ENCODE measurements at places on chromosomes 13 and 19.

GRCh38 chr19:55669418-55670279 is 5.4 kb upstream of the EPN1 start:
- DNase-seq, result no peak

DNA sequence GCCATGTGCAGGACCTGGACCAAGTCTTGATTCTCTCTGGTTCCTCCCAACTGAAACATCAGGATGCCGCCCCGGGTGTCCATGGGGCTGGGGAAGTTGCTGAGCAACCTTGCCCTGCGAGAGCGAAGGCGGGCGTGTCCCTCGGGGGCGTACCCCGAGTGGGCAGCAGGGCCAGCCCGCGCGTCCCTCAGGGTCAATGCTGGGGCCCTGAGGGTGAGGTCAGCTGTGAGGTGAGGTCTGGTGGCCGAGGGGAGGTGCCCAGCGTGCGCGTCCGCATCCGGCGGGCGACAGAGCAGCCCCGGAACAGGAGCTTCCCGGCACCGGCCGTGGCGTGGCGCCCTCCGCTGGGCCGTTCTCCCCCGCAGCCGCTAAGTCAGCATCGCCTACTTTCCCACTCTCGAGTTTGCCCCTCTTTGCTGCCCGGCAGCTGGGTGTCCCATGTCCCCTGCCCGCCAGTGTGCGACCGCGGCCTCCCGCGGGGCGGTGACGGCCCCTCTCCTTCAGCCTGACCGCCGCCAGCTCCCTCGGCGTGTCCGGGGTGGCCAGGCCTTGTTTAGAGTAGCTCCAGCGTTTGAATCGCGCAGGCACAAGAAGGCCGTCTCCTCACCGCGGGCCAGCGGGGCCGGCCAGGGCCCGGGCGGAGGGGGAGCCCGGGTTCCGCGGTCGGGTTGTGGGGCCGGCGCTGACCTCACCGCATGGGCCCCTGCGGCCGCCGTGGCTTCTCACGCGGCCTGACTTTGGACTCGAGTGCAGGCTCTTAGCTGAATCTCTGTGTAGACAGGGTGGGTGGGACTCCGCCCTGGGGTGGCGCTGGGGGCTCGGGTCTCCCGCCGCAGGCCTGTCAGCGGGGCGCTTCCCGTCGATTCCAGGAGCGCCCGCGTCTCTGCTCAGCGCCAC is 33.0 kb downstream of the GJA3 start:
- DNase-seq, result no peak

GRCh38 chr13:26051231-26051656 is 572 bp downstream of the SHISA2 start:
- DNase-seq, result no peak

DNA sequence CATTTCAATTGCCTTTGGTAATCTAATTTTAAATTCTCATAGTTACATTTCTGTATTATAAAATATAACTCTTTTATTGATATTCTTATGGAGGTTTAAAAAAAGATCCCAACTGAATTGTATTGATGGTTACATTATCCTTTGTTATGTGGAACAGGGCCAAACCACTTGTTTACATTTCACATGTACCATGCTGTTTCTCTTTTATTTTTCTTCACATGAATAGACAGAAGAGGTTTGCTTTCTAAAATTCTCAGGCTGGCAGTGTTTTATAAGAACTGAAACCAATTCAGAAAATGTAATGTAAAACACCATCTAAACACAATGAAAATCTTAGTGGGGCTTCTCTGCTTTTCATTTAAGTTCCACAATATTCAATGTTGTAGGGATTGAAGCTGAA is 122.5 kb downstream of the GPC5 start:
- DNase-seq, result no peak

GRCh38 chr13:42377640-42378382 is 105.9 kb downstream of the AKAP11 start:
- DNase-seq, result peak; percentile 68

GRCh38 chr19:1237027-1237659 is 662 bp downstream of the CBARP start:
- no peak for DNase-seq

DNA sequence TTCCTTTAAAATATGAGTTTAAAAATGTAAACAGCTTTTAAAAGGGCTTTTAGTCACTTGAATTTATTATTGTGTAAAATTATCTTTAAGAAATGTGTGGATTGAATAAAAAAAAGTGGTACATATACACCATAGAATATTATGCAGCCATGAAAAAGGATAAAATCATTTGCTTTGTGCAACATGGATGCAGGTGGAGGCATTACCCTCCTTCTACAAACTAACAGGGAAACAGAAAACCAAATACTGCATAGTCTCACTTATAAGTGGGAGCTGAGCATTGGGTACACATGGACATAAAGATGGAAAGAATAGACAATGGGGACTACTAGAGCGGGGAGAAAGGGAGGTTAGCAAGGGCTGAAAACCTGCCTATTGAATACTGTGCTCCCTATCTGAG is 999.3 kb downstream of the SLITRK5 start:
- no peak for DNase-seq

GRCh38 chr19:33332248-33332647 is 29.9 kb upstream of the CEBPA start:
- no peak for DNase-seq

- DNase-seq, result no peak
Measured at GRCh38 chr19:6150289-6150688, 14.8 kb downstream of the ACSBG2 start.

DNA sequence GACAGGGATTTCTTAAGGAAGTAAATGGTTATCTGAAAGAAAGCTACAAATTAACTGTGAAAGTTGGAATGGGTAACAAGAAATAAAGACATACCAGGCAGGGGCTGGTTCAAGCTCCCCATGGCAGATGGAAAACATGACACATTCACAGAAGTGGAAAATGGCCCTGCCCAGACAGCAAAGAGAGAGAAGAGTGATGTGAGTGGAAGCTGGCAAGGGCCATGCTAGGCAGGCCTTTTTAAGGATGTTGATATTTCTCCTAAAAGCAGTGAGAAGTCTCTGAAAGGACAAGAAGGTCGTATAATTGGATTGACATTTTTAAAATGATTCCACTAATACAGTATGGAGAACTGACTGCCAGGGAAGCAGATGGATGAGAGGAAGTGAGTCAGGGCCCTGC is 3.3 kb upstream of the FFAR2 start:
- DNase-seq, result no peak

DNA sequence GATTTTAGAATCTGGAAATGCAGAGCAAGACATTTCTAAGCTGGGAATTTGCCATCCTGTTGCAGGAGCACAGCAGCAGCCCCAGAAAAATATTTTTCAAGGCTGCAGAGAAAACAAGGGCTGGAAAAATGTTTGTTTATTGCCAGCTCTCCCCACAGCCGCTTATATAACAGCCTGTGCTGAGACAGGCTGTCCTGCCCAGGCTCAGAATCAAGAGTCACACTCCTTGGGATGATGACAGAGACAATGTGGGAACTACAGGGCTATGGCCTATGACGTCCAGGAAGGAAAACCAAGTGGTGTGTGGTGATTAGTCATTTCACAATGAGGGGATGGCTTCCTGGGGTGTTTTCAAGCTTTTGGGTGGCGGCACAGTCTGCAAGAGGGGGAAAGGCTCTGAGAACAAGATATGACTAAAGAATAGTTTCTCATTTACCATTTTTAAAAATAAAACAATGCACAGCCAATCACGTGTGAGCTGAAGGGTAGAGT is 136.3 kb upstream of the SERP2 start:
- DNase-seq, result no peak

DNA sequence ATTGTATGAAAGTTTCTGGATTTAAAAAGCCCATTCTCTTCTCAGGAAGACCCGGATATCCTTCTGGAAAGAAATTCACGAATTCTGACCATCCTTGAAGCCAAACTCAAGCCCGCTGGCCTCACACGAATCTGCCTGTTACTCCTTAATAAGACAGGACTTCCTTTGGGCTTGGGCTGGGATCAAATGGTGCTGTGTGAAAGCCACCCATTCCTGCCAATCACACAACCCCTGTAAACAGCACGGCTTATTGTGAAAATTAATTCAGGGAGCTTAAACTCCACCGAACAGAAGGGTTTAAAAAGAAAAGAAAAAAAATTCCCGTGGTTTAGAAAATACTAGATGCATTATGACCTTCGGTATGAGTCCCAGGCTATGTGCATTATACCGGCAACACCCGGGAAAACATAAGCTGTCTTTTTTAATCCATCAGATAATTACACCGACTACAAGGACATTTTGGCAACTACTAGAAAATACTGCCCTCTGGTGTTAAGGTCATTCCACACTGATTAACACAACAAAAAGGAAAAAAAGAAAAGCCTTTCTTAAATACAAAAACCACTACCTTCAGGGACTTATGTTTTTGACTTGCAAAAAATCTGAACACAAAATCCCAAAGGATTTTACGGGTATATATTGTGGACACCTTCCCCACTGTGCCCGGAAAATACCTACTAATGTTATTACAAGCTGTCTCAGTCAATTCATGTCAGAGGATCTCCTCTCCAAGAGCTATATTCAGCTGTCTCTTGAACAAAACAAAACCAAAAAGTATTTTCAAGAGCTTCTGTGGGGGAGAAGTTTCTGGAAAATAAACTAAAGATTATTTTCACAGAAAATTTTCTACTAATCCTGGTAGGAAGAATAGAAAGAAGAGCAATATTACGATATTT is 76.0 kb upstream of the LSM14A start:
- peak; percentile 42 for DNase-seq

GRCh38 chr13:95741584-95742563 is 64.9 kb downstream of the DNAJC3 start:
- DNase-seq, result no peak

GRCh38 chr13:107743983-107744382 is 471.4 kb downstream of the LIG4 start:
- DNase-seq, result no peak

DNA sequence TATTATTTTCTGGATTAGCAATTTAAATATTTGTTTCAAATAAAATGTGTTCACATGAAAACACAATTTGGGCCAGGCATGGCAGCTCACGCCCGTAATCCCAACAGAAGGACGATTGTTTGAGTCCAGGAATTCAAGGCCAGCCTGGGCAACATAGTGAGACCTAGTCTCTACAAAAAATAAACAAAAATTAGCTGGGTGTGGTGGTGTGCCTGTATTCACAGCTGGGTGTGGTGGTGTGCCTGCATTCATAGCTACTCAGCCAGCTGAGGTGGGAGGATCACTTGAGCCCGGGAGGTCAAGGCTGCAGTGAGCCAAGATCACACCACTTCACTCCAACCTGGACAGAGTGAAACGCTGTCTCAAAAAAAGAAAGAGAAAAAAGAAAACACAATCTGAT is 46.4 kb downstream of the KPNA3 start:
- DNase-seq, result no peak

DNA sequence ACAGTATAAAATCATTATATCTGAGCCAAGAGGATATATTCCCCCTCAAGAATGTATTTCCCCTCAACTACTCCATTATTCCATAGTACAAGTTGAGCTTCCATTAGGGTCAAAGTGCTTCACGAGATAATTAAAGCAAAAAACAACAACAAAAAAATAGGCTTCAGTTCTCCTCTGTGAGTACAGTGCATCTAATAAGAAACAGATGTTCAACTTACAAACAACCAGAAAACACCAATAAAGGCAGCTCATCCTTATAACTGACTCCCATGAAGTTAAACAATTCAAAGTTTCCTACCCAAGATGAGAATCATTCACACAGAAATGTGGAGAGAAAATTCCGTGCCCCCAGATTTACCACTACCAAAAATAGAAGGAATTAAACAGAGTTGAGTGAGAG is 854.4 kb downstream of the PCDH9 start:
- DNase-seq, result no peak
